Right kidney (tissue), 9 donors: ENCODE measurements at places on chromosomes 2 and 18.

- no peak for DNase-seq
Measured at GRCh38 chr2:132615329-132616085, 54.5 kb downstream of the LYPD1 start.

DNA sequence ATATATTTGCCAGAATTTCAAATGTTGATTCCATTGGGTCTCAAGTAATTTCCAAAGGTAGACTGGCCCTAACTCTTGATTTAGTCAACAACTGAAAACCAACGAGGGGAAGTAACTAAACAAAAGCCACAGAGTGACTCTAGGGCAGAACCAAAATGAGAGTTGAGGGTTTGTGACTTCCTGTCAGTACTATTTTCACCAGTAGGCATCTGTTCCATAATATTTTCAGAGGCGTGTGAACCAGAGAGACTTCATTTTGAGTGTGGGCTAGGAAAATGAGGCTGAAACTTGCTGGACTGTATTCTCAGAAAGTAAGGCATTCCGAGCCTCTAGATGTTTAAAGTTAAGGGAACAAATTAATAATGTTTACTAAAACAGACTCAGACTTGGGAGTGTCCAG lies 70.6 kb downstream of the GDF7 start:
- DNase-seq = no peak

DNA sequence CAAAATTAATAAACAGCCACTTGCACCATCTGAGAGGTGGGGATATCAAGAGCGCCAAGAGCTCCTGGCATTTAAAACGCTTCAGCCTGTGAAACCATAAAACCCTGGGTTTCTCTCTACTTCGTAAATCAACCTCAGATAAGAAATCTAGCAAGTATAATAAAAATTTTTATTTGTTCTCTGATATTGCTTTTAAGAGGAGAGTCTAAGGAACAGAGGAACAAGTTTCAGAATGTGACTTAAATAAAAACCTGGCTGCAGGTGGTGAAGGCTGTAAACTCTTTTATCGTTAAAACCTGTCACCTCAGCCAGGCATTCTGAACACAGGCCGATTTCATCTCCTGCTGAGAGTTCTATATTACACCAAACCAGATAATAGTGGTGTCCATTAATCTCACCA lies 9.9 kb downstream of the DYTN start:
- no peak for DNase-seq

- peak; percentile 60 for DNase-seq
Measured at GRCh38 chr2:28981016-28981441, at the start of gene TOGARAM2. TOGARAM2 (plus strand) TSS chr2:28981298; CDS start chr2:28994835, 13,537 bp downstream.

DNA sequence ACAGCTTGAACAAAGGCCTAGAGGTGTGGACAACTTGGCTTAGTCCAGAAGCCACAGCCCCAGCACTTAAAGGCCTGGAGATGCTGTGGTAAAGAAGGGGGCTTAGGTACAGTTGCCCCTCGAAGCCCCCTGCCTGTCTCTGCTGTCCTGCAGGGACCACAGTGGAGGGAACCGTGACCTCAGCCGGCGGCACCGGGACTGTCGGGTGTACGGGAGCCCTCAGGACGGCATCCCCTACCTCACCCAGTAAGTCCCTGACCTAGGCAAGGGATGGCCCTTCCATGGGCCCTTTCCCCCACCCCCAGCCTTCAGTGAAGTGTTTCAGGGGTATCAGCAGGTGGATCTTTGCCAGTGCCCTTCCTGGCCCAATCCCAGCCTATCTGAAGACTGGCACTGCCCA lies 15.3 kb upstream of the CATIP start:
- DNase-seq = no peak

GRCh38 chr2:206442833-206443734 lies at the start of gene ADAM23:
ADAM23 (plus strand) TSS chr2:206443532; CDS start chr2:206443867, 335 bp downstream.
- peak; percentile 52 for DNase-seq

- no peak for DNase-seq
Measured at GRCh38 chr2:160720098-160720497, 226.5 kb upstream of the RBMS1 start.

- DNase-seq = no peak
Measured at GRCh38 chr18:48706731-48707130, 167.9 kb downstream of the CTIF start.

DNA sequence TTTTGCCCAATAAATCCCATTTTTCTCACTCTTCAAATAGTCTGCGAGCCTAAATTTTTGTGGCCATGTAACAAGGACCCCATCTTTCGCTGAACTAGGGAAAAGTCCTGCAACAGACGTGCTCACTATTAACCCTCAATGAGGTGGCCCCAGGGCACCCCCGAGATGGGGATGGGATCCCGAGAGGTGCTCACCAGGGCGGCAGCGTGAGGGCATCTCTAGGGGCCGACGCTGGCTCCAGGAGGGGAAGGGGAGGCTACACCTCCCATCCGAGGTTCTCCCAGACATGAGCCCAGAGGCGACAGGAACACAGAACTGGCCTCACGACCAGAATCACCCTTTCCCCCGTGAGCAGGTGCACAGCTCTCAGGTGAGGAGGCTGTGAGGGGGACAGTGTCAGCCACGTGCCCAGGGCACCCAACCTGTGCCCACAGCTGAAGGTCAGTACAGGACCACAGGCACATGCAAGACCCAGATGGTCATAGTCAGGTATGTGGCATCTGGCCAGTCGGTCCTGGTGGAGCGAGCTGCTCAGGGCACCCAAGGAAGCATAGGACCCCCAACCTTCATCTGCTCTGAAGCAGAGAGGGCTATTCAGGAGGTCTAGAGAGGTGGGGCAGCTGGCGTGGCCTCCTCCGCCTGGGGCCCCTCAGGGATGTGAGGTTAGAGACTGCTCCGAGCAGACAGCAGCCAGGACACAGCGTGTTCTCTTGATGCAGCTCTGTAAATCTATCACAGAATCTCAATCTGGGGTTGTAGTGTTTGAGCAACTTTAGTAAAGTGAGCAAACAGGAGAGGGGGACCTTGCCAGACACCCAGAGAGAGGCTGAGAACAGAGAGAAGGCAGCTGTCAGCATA lies 62.8 kb downstream of the PXDN start:
- no peak for DNase-seq

- DNase-seq = no peak
Measured at GRCh38 chr18:13107074-13107473, 111.5 kb upstream of the LDLRAD4 start.

GRCh38 chr2:120317916-120318315 lies 28.0 kb upstream of the INHBB start:
- no peak for DNase-seq

DNA sequence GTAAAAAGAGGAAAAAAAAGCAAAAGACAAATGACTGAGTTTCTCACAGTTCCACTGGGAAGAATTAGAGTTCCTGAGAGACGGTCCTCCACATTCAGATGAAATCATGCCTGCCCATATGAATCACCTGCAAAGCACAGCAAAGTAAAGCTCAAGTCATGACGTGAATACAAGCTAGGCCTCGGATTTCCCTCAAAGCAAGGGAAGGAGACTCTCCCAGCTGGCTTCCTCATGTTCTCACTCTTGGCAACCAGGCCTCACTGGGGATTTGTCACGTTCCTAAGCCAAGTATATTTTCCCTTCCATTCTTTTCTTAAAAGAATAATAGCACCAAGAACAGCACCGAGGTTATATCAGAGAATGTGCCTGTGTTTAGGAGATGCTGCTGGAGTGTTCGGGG lies 47.0 kb downstream of the CYP27C1 start:
- DNase-seq = no peak

GRCh38 chr18:57906852-57907251 lies 103.7 kb upstream of the ATP8B1 start:
- no peak for DNase-seq

GRCh38 chr2:118320658-118321057 lies 232.4 kb downstream of the INSIG2 start:
- DNase-seq = no peak

GRCh38 chr18:8274370-8274769 lies 334.9 kb upstream of the RAB12 start:
- no peak for DNase-seq

DNA sequence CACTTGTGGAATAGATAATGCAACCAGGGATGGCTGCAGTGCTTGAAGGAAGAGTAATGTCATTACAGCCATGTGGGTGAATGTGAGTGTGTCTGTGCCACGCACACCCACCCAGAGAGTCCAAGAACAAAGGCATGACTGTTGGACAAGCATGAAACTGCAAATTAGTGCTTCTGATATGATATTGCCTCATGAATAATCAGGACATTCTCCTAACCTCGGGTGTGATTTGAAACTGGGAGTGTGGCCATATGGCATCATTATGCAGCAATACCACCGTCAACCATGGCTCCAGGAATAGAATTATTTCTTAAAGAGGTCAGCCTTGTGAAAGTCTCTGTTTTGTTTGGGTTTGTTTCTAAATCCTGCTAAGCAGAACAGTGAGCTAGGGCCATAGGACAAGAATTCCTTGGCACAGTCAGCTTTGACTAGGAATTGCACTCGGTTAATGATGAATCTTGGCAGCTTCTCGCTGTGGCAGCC lies 678.0 kb upstream of the RAB6C start:
- no peak for DNase-seq

GRCh38 chr2:140440815-140441214 lies 1660.6 kb upstream of the NXPH2 start:
- DNase-seq = no peak

DNA sequence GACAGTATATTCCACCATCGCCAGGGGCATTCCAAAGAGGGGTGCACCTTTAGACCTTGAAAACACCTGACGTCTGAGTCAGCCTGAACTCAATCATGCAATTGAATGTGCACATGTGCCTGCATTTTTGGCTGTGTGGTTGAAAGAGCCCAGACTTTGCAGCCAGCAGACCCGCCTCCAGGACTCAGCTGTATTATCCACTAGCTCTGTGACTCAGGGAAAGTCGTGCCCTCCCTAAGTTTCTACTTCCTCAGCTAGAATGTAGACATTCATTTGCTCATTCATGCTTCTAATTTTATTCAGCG lies 94.2 kb downstream of the LRRC30 start:
- no peak for DNase-seq

- no peak for DNase-seq
Measured at GRCh38 chr2:233430081-233430480, 75.8 kb downstream of the DGKD start.

- DNase-seq = no peak
Measured at GRCh38 chr2:196200557-196200956, 29.2 kb upstream of the STK17B start.

DNA sequence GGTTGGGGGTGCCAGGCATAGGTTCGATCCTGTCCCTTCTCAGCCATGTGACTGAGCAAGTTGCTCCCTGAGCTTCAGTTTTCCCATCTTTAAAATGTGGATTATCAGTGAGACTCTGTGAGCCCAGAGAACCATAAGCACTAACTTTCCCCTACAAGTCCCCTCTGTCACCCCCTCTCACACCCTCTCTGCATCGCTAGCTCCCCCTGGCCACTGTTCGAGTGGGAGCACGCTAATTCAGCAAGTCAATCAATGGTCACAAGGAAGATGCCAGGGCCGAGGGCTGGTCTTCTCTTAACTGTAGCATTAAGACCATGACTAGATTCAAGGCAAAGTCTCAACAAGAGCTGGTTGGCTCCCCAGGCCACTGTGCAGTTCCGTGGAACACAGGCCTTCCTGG lies 66.2 kb downstream of the BCL2L11 start:
- no peak for DNase-seq

- no peak for DNase-seq
Measured at GRCh38 chr2:212327171-212327809, 211.3 kb downstream of the ERBB4 start.

GRCh38 chr2:28465148-28465885 lies 30.5 kb upstream of the PLB1 start:
- no peak for DNase-seq
